ENCODE measurements at places on chromosomes 11 and 22.

- no peak for DNase-seq
These were observed 570.3 kb downstream of the OPCML start for GRCh38 chr11:132962041-132962440.

DNA sequence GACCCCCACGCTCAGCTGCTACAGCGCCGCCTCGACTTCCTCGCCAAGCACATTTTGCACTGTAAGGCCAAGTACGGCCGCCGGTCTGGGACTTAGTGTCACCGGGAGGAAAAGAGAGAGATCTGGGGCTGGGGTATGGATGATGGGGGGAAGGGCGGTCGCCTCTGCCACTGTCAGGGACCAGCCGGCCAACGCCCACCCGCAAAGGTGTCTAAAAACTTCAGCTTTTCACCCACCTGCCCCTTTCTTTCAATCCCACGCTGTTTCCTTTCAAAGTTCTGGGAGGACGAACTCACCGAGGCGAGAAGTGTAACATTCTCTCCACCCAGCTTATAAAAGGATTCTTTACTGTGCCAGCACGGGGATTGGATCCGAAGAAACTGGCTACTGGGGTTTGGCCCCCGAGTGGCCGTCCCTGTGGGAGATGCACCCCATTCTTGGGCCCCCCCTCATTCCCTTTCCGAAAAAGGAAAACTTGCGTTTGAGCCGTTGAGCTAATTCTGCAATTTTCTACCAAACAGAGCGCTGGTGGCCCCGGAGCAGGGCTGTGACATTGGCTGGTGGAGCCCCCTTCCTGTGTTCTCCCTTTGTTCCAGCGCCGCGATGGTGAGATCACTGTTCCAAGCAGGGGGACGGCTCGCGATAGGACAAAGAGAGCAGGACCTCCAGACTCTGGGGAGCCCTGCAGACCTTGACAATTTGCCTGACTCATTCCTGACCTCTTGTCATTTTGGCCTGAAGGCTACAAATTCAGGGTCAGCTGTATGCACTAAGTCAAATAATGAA lies 1.8 kb downstream of the FJX1 start:
- DNase-seq = no peak

DNA sequence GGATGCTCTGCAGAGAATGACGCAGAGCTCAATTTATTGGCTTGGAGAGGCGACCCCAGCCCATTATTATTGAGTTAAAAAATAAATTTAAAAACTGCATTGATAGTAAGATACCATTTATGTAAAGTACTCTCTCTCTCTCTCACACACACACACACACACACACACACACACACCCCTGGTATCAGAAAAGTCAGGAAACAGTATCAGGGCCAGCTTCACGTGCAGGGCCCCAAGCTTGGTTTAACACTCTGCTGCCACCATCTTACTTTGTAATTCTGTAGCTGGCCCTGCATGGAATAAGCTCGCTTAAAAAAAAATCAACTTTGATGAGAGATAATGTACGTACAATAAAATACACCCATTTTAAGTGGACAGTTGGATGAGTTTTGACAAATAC lies 59.8 kb upstream of the CD5 start:
- DNase-seq = no peak

GRCh38 chr11:2272228-2272945 lies 2.0 kb upstream of the ASCL2 start:
- DNase-seq = no peak

GRCh38 chr22:30606455-30607299 lies at the start of gene TCN2:
TSS of gene TCN2 (plus strand) at chr22:30607174. CDS start at chr22:30607332, 158 bp downstream.
- no peak for DNase-seq

DNA sequence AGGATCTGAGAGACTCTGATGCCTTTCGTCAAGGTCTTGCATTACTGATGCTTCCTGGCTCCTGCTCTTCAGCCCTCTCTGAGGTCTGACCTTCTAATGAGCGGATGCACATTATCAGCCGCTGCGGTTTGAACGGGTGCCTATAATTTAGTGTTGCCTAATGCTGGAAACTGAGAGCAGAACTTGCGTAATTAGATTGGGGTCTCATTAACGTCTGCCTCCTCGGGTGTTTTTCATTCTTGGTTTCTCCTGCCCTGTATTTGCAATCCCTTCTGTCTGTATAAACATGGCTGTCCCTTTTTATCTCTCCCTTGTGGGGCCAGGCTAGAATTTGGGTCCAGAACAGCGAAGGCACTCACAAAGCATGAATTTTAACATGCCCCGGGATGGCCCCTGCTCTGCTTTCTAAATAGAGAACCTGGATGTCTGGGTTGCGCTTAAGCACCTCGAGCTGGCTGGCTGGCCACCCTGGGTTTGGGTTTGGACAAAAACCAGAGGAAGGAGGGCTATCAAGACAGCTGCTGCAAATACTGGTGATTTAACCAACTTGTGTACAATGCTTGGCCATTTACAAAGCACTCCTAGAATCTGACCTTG lies 118.6 kb downstream of the TIMP3 start:
- DNase-seq = no peak

DNA sequence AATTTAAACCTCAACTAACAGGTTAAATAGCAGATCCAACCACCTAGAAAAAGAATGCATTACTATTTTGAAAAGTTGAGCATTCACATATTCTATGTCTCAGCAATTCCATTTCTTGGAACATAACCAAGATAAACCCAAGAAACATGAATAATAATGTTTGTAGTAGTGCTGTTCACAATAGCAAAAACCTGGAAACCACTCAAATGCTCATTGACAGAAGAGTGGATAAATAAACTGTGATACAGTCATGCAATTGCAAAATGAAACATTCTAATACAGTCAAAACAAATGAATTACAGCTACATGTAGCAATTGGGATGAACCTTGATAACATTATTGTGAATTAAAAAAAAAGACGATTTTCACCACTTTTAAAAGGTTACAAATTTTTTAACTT lies 162.8 kb upstream of the TMEM45B start:
- no peak for DNase-seq

DNA sequence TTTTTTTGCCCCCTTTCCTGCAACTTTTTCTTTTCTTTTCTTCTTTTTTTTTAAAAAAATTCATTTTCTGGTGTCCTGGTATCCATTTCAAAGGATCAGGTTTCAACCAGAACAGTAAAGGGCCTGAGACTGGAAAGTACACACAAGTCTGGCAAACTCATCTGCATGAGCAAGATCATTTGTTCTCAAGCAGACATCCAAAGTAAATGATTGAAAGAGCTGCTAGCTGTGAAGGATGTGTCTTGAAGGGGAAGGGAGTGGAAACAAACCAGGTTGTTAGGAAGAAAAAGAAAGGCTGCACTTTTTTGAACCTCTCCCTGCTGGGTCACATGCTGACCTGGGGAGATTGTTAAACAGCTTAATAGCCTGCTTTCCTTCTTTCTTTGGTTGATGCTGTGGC lies 5.3 kb downstream of the YAP1 start:
- DNase-seq = no peak

- DNase-seq = no peak
These were observed 9.0 kb upstream of the DLAT start for GRCh38 chr11:112016088-112016764.

GRCh38 chr11:82787981-82788380 lies 54.3 kb upstream of the FAM181B start:
- no peak for DNase-seq

DNA sequence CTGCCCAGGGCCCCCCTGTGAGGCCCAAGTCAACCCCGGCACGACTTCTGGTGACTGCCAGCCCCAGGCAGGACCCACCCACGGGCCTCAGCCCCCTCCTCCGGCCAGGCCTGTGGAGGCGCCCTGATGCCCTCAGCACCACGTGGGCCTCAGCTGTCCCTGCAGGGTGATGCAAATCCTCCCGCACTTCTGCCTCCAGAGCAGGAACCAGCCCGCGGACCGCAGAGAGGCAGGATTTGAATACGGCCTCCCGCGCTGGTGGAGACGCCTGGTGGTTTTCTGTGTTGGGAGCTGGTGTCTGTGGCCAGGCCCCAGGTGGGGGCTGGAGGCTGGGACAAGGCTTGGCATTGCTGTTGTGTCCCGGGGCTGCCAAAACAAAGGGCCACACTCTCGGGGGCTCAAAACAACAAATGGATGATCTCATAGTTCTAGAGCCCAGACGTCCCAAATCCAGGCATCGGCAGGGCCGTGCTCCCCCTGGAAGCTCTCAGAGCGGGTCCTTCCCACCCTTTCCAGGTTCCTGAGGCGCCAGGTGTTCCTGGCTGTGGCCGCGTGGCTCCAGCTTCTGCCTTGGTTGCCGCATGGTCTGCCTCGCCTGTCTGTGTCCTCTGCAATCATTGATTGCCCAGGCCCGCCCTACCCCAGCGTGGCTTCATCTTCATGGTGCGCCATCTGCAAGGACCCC lies 19.4 kb downstream of the TRPM5 start:
- no peak for DNase-seq

DNA sequence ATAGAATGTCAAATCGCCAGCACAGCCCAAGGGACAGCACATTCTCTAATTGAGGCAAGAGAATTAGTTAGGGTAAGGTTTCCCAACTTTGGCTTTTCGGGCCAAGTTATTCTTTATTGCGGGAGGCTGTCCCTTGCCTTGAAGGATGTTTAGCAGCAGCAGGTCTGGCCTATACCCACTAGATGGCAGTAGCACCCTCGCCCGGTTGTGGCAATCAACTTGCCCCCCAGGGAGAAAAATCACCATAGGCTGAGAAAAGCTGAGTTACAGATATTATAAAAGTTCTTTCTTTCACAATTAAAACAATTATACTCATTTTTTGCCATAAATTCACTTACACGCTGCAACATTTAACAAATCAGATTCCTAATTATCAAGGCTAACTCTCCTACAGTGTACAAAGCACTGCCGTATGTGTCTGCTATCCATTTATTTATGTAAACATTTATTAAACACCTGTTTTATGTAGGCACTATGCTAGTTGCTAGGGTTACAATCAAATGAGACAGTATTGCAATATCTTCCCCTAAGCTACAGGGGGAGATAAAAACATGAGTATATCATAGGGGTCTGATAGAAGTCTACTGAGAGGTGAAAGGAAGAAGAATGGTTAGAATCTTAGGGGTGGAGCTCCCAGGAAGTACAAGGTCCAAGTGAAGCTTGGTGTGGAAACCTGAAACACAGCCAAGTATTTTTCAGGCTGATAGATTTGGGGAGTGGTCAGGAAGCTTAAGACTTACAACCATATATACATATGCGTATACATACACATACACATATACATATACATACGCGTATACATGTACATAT lies 452.3 kb downstream of the RAB38 start:
- DNase-seq = no peak

GRCh38 chr11:30002157-30002785 lies 14.6 kb downstream of the KCNA4 start:
- DNase-seq = no peak

DNA sequence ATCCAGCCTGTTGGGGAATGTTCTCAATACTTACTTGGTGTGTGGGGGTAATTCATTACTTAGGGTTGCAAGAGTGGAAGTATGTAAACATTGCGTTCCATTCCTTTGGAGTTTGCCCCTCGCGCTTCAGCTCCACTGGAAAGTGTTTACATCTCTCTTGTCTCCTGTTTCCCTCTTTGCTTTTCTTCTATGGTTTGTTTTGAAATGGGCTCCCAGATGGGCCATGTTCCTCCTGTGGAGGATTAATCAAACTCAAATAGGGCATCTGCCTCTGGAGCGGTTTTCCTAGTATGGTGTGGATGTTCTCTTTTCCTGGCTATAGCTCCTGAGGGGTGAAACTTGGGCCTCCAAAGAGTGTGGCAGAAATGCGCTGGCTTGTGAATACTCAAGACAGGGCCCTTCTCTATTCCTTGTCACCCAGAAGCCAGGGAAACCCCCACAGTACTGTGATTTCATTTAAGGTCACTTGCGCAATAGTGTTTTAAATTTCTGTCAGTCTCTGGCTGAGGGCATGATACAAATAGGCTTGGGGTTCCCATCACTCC lies 51.9 kb downstream of the CD44 start:
- no peak for DNase-seq

DNA sequence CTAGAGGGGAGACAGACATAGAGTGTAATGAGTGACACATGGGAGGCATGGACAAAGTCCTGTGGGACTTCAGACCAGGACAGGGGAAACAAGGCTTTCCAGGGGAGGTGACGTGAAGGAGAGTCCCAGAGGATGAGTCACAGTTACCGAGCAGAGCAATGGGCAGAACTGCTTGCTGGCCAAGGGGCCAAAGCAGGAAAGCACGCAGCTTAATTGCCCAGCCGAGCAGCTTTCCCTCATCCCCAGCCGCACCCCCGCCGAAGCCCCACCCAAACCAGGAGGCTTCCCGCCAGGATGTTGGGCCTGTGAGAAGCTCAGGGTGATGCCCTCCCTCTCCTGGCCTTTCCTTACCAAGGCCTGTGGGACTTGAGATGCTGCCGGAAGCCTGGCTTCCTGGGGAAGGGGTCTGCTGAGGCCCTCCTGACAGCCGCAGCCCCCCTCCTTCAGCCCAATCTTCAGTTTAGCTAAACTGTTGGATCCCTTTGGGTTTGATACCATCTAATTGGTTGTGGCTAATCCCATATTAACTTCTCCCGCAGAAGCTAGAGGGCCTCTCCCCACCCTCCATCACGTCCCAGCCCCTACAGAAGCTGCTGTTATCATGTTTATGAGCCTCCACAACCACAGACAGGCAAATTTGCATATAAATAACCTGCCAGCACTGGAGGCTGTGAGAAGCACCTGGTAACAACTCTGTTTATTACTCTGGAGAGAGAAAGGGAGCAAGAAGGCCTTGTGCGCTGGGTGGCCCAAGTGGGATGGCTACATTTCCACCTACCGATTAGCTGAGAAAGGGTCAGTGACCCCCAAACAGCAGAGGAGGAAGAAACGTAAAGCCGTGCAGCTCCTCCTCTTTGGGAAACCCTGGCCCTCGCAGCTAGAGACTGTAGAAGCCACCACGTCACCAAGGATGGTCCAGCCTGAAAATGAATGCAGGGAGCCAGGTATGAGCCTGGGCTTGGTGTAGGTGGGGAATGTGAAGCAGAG lies 80.0 kb downstream of the TRIM29 start:
- DNase-seq = no peak

DNA sequence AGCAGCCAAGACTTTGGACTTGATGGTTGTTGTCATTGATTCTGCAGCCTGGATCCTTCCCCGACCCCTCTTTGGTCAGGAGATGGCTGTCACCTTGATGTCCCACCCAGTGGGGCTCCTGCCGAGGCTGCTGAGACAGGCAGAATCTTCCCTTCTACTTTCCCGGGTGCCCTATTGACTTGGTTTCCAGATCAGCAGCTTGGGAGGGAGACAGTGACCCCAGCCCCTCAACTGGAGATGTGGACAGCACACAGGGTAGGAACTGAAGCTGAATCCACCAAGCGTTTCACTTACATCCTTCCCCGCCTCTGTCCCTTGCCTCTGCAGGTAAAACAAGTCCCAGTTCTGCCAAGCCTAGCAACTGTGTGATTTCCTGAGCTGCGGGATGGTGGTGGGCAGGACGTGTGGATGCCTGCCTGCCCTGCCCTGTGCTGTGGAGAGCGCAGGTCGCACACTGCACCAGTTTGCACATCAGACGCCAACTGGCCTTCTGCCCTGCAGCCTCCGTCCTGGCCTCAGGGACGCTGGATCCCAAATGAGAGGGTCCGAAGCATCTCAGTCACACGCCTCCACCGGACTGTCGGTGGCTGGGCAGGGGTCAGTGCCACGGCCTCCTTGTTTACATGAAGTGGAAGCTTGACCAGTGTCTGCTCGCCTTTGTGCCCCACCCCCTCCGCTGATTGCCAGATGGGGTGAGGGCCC lies 34.6 kb downstream of the FAM83F start:
- DNase-seq = no peak

GRCh38 chr11:118152552-118153471 lies at the start of gene SCN4B:
TSS of gene SCN4B (minus strand) at chr11:118152823. CDS start at chr11:118152673, 150 bp downstream.
- no peak for DNase-seq
